ENCODE measurements at places on chromosomes 13 and 19.

GRCh38 chr13:30576528-30576927, 41.2 kb upstream of the USPL1 start:
- DNase-seq: no peak

DNA sequence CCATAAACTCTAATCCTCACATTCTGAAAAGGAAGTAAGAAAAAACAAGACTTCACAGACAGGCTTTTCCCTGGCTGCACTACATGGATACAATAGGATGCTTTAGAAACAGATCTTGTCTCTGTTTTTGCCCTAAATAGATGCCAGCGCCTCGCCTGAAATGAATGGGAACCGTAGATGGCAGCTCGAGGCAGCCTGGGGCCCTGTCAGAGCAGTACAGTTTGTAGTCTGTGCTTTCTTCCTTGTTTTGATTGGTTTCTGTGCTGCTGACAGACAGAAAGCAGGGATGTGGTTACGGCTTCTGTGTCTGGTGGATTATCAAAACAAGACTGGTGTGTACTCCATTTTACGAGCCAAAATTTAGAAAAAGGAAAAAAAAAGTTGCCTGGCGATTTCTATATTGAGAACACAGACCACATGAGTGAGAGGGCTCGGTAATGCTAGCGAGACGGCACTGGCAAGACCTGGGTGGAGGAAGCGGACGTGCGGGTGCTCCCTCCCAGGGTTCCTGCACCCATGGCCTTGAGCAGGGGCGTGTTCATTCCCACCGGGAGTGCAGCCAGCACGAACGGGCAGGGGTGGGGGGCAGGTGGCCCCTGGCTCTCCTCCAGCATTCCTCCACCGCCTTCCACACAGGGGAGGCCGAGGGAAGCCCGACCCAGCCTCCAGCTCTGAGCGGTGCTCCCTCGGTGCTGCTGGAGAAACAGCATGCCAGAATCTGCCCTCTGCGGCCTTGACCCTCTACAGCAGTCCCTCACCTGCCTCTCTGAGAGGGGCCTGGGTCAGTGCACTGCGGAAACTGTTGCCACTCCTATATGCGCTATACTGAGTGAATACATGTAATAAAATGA, 37.6 kb upstream of the C1QTNF9 start:
- peak; percentile 69 for DNase-seq

- no peak for DNase-seq
Measured at GRCh38 chr13:36131931-36132297, 732 bp upstream of the DCLK1 start.

DNA sequence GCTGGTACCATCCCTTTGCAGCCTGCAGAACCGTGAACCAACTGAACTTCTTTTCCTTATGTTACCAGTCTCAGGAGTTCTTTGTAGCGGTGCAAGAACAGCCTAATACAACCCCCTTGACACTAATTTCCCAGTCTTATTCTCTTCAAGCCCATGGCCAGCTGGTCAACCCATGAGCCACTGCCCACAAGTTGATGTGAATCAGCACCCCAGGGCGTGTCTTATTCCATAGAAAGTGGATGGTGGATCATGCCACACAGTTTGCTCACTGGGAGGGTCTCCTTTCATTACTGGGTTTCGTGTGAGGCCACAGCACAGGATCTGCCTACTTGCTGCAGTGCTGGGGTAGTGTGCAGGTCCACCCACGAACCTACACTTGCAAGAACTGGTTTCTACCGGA, 27.0 kb downstream of the TEX29 start:
- no peak for DNase-seq

- DNase-seq: peak; percentile 52
Measured at GRCh38 chr19:33796164-33796875, at the start of gene KCTD15. Gene KCTD15, plus strand, starts transcription at chr19:33796870. Its CDS starts 3,585 bp downstream, at chr19:33800455.

- DNase-seq: no peak
Measured at GRCh38 chr13:39401756-39402155, 201.2 kb downstream of the LHFPL6 start.

- DNase-seq: no peak
Measured at GRCh38 chr13:59182241-59182640, 981.5 kb downstream of the DIAPH3 start.

GRCh38 chr19:30303131-30303654, 69.0 kb upstream of the ZNF536 start:
- DNase-seq: no peak

DNA sequence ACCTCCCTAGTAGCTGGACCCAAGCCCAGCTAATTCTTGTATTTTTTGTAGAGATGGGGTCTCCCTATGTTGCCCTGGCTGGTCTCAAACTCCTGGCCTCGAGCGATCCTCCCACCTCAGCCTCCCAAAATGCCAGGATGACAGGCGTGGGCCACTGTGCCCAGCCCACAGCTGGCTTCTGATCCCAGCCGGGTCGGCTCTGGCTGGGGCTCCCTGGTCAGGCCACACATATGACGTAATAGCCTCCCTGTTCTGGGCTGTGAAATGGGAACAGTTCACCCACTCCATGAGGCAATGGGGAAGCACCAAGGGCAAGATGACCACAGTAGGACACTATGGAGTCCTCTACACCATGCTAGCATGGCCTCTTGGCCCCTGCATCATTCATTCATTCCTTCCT, 41.1 kb downstream of the TINCR start:
- DNase-seq: no peak

- no peak for DNase-seq
Measured at GRCh38 chr13:79336966-79337365, 69.1 kb downstream of the RBM26 start.

DNA sequence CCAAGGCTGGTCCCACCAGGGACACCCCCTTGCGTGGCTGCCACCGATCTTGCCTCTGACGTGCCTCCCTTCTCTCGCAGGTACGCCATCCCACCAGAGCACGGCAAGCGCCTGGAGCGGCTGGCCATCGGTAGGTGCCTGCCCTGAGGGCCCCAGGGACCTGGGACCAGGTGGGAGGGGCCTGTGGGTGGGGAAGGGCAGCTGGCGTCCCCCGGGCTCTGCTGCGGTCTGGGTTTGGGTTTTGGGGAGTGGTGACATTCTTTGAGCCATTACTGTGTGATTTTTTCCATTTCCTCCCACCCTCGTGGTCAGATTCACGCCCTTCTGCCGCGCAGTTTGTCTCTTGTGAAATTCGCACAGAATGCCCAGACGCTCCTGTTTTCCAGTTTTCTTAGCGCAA, 102.0 kb downstream of the KDM4B start:
- DNase-seq: no peak

- no peak for DNase-seq
Measured at GRCh38 chr19:15563325-15563794, 51.7 kb upstream of the CYP4F8 start.

- DNase-seq: no peak
Measured at GRCh38 chr13:93173654-93174053, 53.0 kb upstream of the GPC6 start.

- no peak for DNase-seq
Measured at GRCh38 chr13:44347949-44348348, 25.7 kb upstream of the SERP2 start.

- no peak for DNase-seq
Measured at GRCh38 chr13:96533408-96533807, 443.5 kb downstream of the HS6ST3 start.

DNA sequence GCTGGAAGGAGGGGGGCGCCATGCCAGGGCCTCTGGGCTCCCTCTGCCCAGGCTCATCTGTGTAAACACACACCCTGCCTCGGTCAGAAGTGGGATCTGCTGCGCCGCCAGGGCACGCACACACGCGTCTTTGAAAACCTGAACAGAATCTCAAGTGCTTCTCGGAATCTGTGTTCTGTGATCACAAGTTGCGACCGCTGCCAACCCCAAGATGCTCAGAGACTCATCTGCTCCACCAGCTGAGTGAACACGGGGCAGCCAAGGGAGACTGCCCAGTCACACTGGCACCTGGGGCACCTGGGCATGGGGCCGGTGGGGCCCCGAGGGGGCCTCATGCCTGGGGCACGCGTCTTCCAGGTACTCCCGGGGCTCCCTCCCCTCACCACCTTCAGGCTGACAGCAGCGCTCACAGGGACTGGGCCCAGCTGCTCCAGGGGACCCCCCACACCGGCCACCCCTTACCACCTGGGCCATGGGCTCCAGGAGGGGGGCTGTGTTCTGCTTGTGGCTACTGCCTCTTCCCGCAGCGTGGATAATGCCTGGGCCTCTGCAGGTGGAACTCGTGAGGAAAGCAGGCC, 59.0 kb downstream of the KLF2 start:
- no peak for DNase-seq

GRCh38 chr13:98942997-98943396, 34.9 kb downstream of the DOCK9 start:
- DNase-seq: no peak

DNA sequence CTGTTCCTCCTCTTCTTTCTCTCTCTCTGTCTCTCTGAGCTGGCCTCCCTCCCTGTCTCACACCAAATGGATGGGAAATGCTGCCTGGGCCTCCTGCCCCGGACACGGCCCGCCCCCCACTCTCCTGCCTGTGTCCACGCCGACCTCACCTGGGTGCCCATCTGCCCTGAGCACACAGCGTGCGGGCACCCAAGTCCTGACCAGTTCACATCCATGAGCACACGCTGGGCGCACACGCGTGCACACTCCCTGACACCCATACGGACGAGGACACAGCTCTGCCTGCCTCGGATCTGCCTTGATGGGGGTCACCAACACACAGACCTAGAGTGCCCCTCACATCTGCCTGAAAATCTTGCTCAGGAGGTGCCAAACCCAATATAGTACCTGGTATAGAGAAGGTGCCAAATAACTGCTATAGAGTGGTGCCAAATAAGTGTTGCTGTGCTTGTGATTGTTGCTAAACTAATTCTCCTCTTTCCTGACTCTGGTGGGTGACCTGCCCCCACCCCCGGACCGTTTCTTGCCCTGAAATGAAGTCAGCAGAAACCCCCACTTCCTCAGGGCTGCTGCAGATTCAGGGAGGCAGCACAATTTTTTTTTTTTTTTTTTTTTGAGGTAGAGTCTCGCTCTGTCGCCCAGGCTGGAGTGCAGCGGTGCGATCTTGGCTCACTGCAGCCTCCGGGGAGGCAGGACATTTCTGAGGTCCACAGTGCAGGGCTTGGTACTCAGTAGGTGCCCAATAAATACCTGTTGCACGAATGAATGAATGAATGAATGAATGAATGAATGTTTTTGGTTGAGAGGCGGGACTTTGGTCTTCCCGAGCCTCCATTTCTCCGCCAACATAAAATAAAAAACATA, 4.6 kb downstream of the NFIC start:
- no peak for DNase-seq

- no peak for DNase-seq
Measured at GRCh38 chr19:38538386-38538785, 79.4 kb downstream of the MAP4K1 start.

- DNase-seq: no peak
Measured at GRCh38 chr13:32216281-32216680, 98.9 kb downstream of the ZAR1L start.

- DNase-seq: no peak
Measured at GRCh38 chr13:48578516-48579164, 45.8 kb upstream of the RCBTB2 start.

DNA sequence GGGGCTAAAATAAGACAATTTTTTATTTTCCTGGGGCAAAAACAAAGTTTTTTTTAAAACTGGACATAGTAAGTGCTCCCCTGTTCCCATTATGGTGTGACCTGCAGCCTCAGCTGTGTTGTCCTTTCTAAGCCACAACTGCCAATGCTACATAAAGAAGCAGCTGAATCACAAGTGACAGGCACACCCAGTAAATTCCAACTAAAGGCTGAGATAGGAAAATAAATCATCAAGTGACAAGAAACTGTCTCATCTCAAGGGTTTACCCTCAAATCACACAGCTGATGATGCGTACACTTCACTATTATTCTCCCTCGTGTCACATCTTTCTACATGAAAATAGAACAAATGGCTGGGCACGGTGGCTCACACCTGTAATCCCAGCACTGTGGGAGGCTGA, 28.7 kb downstream of the STK24 start:
- DNase-seq: no peak

DNA sequence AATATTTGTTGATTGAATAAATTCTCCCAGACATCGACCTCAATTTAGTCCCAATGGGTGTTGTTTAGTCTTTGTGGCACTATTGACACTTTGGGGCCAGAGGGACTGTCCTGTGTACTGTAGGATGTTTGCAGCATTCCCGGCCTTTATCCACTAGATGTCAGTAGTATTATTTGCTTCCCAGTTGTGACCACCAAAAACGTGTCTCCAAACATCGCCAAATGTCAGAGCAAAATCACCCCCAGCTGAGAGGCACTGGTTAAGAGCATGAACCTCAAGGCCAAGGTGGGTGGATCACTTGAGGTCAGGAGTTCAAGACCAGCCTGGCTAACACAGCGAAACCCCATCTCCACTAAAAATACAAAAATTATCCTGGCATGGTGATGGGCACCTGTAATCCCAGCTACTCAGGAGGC, 15.4 kb downstream of the NLRP12 start:
- no peak for DNase-seq

GRCh38 chr19:35209646-35210045, 18.9 kb downstream of the FAM187B start:
- DNase-seq: no peak

- no peak for DNase-seq
Measured at GRCh38 chr13:97332742-97333141, 101.2 kb upstream of the RAP2A start.

- DNase-seq: no peak
Measured at GRCh38 chr19:19095691-19096090, 31.9 kb downstream of the SLC25A42 start.

DNA sequence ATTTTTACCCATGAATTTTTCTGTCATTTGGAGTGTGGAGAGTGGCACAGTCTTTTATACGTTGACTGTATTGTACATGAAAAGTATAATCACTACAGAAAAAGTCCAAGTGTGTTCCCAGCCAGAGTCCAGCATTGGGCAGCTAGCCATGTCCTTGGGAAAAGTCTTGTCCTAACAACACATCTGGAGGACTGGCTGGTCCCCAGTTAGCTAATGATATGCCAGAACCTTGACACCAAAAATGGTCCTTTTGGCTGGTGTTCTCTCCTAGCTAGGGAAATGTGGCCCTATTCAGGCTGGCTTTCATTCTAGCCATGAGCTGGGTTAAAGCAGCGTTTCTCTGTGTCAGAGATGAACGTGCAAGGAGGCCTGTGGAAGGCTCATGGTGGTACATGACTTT, 98.9 kb downstream of the ESD start:
- no peak for DNase-seq

GRCh38 chr13:30895773-30896172, 10.3 kb upstream of the MEDAG start:
- no peak for DNase-seq

DNA sequence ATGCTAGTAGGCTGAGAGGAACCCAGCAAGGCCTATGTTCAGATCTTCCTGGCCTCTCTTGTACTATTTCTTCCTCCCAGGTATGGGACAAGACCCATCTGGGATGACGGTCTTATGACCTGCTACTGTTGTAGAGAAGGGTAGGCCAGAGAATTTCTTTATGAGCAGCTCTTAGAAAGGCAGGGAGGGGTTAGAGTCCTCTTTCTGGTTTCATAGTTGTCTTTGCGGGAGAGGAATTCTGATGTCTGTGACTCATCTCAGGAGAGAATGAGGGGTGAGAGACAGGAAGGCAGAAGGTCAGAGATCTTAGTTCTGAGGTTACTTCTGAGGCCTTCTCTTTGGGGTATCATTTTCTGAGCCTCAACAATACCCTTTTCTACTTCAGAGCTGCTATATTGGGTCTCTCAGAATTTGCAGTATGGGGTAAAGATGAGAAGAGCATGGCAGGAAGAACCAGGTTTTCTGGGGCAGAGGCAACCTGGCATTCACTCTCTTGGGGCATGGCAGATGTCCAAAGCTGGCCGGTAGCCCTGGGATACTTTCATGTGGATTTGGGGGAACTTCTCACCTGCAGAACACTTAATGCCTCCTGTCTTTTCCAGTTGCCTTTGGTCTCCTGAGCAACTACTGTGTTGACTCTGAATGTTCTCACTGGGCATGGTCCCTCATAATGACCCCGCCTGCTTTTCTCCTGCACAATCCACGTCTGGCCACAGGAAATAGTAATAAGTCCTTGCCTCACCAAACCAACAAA, 154.4 kb downstream of the GGACT start:
- no peak for DNase-seq
